ENCODE measurements at places on chromosomes 3 and 15. TPM values are rescaled to one million over a fixed set of nuclear protein-coding genes. Genes with fewer than 3 reads are reported as not detected.

The GOLGA6A gene
- total RNA-seq: 0.23 TPM

The LMLN gene
- total RNA-seq: 15.0 TPM

The TERB2 gene
- total RNA-seq: not detected

The LMAN1L gene
- not detected for total RNA-seq

The CILP gene
- 0.23 TPM for total RNA-seq

The FRG2C gene
- total RNA-seq: not detected

The PLSCR2 gene
- not detected for total RNA-seq

The ENTPD3 gene
- 17.8 TPM for total RNA-seq

The PARP3 gene
- 4.8 TPM for total RNA-seq

The TMEM207 gene
- total RNA-seq: not detected

The RHCG gene
- total RNA-seq: 1.8 TPM

The RNF168 gene
- 24.0 TPM for total RNA-seq

The CHAC1 gene
- total RNA-seq: 6.2 TPM

The RAB11A gene
- total RNA-seq: 184 TPM

The GOLGA6L9 gene
- 5.1 TPM for total RNA-seq

The APBA2 gene
- total RNA-seq: 129 TPM

The GOLGA8M gene
- not detected for total RNA-seq

The CLDN18 gene
- total RNA-seq: not detected

The OXTR gene
- 3.0 TPM for total RNA-seq

The AGTR1 gene
- 1.4 TPM for total RNA-seq

The CCDC9B gene
- 1.4 TPM for total RNA-seq

The PAQR9 gene
- 5.3 TPM for total RNA-seq

The CCRL2 gene
- total RNA-seq: 1.4 TPM

The CD96 gene
- not detected for total RNA-seq

The SLC28A2 gene
- total RNA-seq: not detected

The CNOT10 gene
- 47.3 TPM for total RNA-seq

The DUOXA2 gene
- not detected for total RNA-seq

The ACTRT3 gene
- 9.2 TPM for total RNA-seq

The ST6GAL1 gene
- total RNA-seq: 27.0 TPM

The DAZL gene
- 0.23 TPM for total RNA-seq

The FEZF2 gene
- total RNA-seq: 1.6 TPM

The C3orf20 gene
- total RNA-seq: 0.23 TPM

The XYLB gene
- total RNA-seq: 6.5 TPM

The ZNF620 gene
- 16.4 TPM for total RNA-seq

The ONECUT1 gene
- total RNA-seq: 4.6 TPM

The PLCL2 gene
- 112 TPM for total RNA-seq

The TMEM212 gene
- not detected for total RNA-seq

The CCDC80 gene
- 10.4 TPM for total RNA-seq

The SPINK8 gene
- not detected for total RNA-seq

The PLXNB1 gene
- total RNA-seq: 89.0 TPM

The GPR160 gene
- 5.3 TPM for total RNA-seq

The ATP8B4 gene
- total RNA-seq: 11.1 TPM

The CCR5 gene
- total RNA-seq: not detected

The ADAMTS17 gene
- 6.0 TPM for total RNA-seq

The FETUB gene
- total RNA-seq: not detected

The PROS1 gene
- total RNA-seq: 17.8 TPM

The PPARG gene
- total RNA-seq: 3.0 TPM

The MOBP gene
- 0.92 TPM for total RNA-seq

The PFN2 gene
- 671 TPM for total RNA-seq

Measured in diencephalon (tissue), 1 donor.